Anterior cingulate cortex (tissue), 58 donors: ENCODE measurements at places on chromosomes 6 and 20.

DNA sequence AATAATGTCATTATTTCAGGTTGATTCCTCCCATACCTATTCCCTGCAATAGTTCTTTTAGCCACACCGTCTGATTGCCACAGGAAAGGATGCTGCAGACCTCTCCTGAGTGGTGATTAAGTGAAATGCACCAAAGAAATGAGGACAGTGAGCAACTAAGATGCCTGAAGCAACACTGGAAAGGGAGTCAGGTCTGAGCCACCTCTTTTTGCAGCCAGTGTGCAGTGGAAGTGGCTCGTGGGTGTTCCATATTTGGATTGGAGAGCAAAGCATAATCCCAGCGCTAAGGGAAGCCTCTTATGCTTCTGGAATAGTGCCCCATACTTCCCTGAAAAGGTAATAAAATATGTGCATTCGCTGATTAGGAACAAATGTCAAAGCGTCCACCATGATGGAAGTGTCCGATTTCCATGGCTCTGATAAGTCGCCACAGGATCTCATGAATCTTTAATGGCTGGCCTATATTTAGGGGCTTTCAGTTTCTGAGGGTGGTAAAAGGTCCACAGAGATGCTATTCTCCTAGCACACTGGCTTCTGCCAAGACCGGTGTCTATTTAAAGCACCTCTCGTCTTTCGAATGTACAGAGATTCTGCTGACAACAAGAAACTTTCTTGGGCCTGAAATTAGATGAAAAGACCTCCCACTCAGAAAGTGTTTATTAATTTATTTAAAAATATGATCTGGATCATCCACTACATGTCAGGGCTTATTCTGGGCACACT is 253.9 kb downstream of the SLC24A3 start:
- DNase-seq = no peak

DNA sequence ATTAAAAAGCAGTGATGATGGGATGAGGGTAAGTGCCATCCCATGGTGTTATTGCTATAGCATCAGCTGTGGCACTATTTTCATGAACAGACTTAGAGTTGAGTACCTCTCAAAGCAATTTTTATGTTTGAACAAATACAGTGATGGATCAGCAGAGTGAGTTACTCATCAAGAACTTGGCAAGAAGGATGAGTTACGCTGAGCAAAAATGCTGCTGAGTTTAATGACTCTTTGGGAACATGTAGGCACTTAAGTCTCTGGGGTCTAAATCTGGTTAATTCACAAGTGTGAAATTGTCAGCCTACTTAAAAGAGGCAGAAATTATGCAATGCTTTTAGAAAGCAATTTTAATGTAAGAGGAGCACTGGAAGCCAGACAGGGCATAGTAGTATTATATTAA is 78.5 kb upstream of the AHI1 start:
- DNase-seq = no peak

DNA sequence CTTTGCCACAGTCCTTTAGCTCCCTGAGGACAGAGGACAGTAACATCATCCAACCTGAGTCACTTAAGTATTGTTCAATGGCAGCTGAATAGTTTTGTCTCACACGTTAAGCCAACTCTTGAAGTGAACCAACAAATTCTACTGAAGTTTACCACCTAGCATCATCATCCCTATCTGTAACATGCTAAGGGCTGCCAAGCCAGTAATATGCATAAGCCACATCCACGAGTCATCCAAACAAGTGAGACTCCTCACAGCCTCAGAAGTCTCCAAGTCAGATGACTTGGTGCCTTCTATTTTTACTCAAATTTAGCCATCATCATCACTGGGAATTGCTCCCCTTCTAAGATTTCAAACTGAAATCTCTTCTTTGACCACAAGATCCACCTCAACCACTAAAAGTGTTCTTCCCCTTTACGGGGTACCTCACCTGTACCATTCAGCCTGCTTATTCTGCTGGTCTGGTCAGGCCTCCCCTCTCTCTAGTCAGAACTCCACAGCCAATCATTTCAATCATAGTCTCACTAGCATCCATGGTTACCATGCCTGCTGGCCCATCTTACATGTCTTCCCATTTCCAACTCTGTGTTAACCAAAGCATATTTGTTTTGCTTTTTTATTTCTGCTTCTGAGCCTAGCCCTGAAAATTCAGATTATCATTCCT is 73.7 kb downstream of the DTNBP1 start:
- DNase-seq = no peak

- no peak for DNase-seq
Measured at GRCh38 chr6:126764671-126765070, 353.8 kb upstream of the RSPO3 start.

DNA sequence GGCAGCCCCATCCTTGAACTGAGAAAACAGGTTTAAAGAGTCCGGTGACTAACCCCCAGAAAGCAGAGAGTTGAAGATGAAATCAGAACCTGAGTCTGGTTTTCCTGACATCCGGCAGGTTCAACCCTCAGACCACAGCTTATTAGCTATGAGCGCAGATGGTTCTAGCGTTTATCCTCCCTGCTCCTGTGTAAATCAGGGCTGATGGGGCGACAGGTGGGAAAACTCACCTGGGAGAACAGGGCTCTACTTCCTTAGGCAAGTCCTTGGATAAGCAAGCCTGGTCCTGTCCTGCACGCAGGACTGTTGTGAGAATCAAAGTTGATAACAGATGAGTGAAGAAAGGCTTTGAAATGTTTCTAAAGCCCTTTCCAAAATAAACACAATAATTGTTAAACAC is 31.4 kb downstream of the GHRH start:
- DNase-seq = no peak
